RWPE1 (cell line): ENCODE measurements at places on chromosomes 1 and 21.

GRCh38 chr1:38455829-38456530, 403.6 kb downstream of the RRAGC start:
- no peak for DNase-seq

DNA sequence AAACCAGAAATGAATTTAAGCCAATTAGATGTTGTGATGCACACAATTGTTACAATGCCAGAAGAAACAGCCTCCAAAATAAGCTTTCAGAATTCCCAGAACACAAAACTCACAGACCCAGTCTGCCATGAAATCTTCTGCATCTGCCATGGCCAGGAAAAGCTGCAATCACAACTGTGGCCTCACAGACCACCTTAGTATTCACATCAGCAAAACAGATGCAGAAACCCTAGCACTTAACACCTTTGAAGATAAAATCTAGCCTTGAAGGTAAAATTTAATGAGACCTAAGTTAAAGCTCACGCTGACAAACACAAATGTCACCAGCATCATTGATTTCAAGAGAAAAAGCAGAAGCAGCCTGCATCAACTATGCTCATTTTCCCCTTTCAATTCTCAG, 566.8 kb upstream of the TMPRSS15 start:
- DNase-seq = no peak

DNA sequence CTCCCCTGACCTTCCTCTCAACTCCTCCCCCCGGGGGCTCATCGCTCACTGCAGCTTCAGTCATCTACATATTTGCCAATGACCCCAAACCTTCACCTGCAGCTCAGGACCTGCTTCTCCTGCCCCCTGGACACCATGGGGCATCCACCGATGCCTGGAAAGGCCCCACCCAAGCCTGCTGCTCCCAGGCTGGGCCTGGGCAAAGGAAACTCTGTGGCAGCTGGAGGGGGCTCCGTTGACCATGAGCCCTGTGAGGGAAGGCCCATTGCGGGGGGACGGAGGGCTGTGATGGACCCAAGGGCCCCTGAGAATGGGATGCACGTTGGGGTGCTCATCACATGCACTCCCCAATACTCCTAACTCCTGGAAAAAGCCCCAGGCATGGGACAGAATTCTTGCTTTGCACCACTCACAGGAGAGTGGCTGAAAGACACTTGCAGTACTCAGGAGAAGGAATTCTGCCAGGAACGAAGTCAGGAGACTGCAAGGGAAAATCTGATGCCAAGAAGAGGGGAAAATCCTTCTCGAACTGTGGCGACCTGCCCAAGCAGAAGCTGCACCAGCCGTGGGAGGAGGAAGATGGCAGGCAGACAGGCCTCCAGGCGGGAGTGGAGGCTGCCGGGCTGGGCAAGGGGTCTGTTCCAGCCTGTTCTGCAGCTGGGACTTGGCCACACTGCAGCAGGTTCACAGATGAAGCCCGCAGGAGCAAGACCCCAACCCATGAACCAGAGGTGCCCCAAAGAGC, 18.4 kb downstream of the MATN1 start:
- no peak for DNase-seq

DNA sequence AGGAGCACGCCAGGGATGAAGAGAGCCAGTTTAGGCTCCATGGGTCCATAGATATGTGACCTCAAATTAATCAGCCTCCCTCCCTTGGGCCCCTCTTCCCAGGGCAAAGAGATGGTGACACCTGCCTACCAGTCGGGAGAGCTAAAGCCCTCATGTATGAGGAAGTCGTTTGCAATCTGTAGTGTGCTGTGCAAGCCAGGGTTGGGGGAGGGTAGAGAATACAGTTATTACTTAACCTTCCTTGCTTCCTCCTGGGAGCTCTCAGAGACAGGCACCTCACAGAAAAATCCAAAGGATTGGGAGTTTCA, 4.0 kb downstream of the PGLYRP4 start:
- DNase-seq = no peak

DNA sequence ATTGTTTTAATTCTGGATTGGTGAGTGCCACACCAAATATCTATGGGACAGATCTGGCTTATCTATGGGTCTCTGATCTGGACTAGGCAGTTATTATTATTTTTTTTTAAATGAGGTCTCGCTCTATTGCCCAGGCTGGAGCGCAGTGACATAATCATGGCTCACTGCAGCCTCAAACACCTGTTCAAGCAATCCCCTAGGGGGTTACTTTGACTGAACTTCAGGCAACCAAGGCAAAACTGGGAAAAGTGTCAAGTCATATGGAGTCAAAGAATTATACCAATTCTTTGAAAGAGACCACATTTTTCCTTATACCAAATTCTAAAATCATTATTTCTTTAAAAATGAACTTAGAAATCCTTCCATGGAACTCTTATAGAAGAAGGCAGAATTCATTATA, 129.1 kb upstream of the HOOK1 start:
- no peak for DNase-seq

- no peak for DNase-seq
These were observed 74.2 kb upstream of the CXADR start for GRCh38 chr21:17438635-17439034.

DNA sequence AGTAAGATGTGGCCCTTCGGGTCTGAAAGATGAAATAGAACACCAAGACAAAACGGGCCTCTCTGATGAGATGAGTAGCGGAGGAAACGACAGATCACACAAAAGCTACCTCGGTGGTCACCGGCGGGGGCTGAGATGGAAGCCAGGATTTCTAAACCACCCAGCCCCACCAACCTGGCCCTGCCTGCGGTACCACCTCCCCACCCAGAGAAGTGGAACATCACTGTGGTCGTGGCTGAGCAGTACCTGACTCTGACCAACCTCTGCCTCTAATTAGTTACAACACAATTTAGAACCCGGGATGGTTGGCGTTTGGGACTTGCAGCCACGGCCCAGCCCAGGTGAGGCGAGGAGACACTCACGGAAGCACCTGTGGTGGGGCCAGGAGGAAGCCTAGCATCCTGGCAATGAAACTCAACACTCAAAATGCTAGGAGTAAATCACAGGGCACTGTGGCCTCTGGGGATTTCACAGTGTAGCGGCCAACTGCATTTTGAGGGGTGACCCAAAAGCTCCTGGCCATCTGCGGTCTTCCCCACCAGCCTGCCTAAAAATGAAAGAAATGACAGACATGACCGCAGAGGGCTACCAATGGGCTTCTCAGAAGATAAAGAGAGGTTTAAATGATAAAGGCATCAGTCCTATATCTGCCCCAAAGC, 73.4 kb downstream of the ITPKB start:
- DNase-seq = no peak

- DNase-seq = no peak
These were observed 67.4 kb upstream of the TRAPPC10 start for GRCh38 chr21:43944757-43945156.

DNA sequence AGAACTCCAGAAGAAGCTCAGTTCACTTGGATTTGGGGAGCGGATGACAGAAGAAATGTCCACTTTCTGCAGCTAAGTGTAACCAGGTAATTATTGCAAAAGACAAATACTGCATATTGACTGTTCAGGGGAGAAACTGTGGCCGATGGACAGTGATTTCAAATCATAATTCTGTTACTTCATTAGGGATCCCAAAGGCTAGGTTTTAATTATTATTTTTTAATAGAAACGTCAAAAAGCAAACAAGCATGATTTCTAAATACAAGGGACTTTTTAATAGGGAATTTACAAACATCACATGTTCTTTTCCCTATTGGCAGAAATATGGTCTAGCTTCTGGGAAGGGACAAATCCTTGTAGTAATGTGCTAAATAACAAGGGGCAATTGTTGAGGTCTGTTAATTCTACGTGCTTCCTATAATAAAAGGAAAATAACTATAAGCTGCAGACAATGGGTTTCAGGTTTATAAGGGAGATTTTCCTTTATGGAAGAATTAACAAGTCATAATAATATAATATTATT, 15.5 kb downstream of the DIPK1A start:
- DNase-seq = no peak

- DNase-seq = no peak
These were observed 5.8 kb upstream of the LAD1 start for GRCh38 chr1:201404722-201405483.

- no peak for DNase-seq
These were observed 173 bp downstream of the FABP3 start for GRCh38 chr1:31372751-31373055.

DNA sequence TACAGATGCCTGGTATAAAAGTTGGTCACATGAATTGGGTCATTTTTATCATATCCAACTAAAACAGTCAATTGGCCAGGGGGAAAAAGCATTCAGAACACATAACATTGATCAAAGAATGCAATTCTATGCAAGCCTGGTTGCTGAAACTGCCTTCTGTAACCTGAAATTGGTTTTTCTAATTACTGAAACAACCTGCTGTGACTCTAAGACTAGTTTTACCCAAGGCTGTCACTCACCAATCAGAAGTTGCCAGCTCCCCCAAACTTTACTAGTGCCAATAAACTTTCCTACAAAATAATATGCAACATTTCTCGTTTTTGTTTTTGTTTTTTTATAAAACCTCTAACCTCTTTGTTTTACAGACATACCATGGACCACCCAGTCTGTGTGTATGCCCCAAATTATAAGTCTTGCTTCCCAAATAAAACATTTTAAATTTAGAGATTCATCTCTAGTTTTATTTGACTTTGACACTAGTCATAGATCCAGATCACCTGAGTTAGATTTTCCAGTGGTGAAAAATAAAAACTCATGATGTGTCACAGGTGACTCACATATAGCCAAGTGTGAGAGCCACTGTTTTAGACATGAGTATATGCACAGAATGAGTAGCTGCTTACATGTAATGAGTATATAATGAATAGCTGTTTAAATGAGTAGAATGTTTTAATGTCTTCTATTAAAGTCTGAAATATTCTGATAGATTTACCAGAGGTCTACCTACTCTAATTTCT, 64.2 kb upstream of the CR2 start:
- peak; percentile 85 for DNase-seq

DNA sequence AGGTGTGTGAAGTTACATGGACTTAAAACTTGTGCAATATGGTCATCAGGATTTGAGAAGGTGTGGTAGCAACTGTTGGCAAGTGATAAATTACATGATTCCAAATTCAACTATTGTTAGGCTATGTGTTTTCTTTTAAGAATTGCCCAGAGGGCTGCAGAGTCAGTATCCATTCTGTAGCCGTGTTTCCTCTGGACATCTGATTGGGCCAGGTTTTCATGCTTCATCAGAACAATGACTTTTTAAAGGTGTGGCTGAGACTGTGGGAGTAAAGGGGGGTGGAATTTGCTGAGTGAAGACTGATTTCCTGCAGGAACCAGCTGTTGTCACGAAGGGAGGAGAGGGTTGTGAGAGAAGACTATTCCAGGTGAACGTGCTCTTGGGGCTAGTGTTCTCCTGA, 1.7 kb upstream of the HRNR start:
- DNase-seq = peak; percentile 62

DNA sequence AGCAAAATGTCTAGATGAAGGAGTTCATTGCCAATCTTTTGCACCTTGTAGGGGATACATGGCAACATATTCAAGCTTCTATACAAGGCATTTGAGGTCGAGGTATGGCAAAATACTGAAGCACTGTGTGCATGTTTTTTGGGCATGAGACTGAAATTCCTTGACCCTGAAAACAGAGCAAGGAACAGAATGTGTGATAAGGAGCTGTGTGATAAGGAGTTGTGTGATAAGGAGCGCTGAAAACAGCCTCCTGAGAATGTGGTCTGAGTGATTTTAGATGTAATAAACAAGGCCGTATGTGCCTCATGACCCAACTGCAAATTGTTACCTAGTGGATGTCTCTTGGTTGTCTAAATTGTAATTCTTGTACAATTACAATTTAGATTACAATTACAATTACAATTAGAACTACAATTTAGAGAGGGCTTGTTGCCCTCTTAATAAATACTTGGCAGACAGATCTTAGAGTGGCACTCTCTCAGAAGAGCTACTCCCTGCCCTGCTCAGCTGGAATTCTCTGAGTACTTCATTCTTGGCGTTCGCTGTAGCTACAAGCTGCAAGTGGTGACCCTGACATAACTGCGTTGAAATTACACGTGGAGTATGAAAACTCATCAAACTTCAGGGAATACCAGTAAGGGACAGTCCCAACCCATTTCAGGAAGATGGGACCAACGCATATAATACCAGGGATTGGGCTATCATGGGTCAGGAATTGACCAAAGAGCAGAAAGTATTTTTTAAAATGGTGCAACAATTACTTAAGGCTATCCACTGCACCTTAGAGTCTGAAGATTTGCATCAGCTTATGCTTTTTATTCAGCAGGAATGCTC, 20.0 kb upstream of the ITLN1 start:
- DNase-seq = no peak

GRCh38 chr21:42009018-42009830, 936 bp downstream of the ZBTB21 start:
- peak; percentile 17 for DNase-seq

DNA sequence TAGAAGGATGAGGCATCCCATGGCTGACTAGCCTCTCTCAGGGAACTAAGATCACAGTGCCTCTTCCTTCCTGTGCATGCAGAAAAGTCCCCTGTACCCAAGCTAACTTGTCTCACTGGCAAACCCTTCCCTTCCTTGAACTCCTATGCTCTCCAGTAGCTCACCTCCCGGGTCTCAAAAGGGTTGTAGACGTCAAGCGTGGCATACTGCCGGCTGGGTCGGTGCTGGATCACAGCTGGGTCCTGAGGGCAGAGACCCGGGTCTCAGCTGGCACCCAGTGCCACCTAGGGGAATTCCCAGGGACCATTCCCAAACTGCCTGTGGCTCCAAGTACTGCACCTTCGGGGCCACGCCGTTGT, 688 bp downstream of the SCAMP3 start:
- no peak for DNase-seq

DNA sequence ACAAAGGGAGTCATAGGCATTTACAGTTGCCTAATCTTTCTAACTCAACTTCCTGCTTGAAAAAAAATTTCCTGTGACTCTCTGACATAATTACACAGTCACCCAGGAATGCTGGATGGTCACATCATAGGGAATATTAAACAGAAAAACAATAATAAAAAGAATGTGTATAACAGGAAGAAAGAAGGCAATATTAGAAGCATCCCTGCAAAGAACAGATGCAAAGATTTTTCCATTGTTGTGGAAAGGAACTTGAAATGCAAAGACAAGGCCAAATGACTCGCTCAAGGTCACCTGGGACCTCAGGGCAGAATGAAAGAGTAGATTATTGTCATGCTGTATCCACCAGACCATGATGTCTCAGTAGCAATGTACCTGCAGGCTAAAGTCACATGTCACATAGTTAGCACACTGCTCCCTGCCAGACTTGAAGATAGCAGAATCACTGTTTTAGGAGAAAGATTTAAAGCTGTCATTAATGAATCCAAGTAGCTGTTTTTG, 184.3 kb downstream of the CYYR1 start:
- peak; percentile 26 for DNase-seq

DNA sequence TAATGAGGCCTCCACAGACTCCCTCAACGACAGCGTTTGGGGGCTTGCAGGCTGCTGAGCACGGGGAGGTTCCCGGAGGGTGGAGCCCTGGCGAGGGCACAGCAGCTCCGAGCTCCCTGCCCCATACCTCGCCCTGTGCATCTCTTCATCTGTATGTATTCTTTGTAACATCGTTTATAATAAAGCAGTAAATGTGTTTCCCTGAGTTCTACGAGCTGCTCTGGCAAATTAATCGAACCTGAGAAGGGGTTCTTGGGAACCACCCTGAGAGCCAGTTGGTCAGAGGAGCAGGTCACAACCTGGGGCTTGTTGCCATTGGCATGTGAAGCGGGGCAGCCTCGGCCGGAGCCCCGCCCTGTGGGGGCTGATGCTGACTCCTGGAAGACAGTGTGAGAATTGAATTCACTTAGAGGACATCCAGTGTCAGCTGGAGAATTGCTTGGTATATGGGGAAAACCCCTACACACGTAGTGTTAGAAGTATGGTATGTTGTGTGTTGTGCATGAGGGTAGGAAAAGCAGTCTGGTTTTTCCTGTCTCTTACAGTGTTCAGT, 11.5 kb downstream of the SLC37A1 start:
- no peak for DNase-seq
